ENCODE measurements at places on chromosomes 7 and 10.

GRCh38 chr10:125962200-125962599, 65.8 kb downstream of the FANK1 start:
- no peak for DNase-seq

- DNase-seq: peak; percentile 86
Measured at GRCh38 chr10:99779335-99779734, 3.1 kb upstream of the ABCC2 start.

- DNase-seq: no peak
Measured at GRCh38 chr7:65798111-65799075, 74.5 kb upstream of the VKORC1L1 start.

- no peak for DNase-seq
Measured at GRCh38 chr7:115087437-115087836, 165.5 kb downstream of the MDFIC start.

GRCh38 chr7:81616951-81617350, 152.9 kb downstream of the HGF start:
- no peak for DNase-seq

DNA sequence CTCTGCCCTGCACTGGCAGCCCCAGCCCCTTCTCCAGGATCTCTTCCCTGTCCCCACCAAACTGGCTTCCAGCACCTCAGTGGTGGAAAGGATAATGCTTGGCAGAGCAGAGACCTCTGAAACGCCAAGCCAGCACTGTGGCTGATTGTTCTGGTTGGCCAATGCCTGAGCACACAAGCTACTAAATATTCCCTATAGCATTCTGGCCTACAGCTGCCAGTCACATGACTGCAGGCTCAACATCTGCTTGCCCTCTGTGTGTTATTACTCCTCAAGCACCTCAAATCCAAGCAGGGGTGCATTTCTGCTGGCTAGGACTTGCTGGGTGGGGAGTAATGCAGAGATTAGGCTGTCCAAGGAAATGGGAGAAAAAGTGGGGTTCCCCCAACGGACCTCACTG, 6.1 kb downstream of the TBATA start:
- no peak for DNase-seq

GRCh38 chr10:69838853-69839252, 37.1 kb downstream of the COL13A1 start:
- DNase-seq: no peak

GRCh38 chr7:108413782-108414492, 42.3 kb downstream of the NRCAM start:
- no peak for DNase-seq

GRCh38 chr7:92880212-92881090, 44.1 kb upstream of the CDK6 start:
- DNase-seq: peak; percentile 18

DNA sequence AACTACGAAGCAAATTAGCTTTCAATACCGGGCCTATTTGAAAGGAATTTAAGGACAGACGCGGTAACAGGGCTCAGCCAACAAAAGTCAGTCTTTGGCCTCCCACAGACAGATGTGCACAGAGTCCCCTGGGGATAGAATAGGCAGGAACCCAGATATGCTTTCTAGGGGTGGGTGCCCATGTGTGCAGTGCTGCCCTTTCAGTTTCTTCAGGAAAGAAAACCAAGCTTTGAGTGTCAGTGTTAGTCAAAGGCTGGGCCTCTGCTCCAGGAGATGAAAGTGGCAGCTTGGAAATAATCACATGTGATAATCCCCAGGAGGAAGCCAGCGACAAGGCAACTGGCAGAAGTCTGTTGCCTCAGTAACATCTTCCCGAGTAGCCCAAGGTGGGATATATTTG, 43.8 kb upstream of the CSTF2T start:
- DNase-seq: no peak

DNA sequence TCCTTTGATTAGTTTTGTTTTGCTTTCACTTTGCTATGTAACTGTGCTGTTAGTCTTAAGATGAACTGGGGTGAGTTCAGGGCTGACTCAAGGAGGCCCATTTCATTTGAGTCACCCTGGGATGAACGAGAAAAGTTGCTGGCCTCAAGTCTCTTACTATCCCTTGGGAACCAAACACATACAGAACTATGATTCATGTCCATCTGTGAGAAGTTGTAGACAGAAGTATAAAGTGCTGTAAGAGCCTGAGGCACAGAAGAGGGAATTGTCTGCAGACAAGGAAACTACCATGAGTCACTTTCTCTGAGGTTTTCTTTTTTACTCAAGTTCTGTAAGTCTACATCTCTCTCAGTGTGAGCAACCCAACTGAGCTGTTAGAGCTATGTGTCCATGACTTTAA, 179.8 kb upstream of the CSTF2T start:
- peak; percentile 58 for DNase-seq

DNA sequence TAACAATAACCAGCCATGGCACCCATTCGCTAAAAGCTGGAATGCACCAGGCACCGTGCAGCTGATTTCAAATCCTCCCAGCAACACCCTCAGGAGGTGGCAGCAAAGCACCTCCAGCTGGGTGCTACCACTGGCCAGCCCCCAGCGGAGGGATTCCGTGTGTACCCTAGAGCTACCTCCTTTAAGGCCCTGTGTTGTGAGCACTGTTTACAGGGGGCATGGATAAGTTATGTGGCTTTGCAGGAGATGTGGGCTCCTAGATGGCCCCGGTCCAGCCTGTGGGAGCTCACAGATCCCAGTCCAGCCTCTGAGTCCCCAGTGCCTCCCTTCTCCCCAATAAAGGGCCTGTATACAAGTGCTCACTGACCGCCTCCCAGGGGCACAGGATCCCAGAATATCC, 27.1 kb downstream of the TNRC18 start:
- peak; percentile 38 for DNase-seq

GRCh38 chr10:49613165-49613881, 514 bp upstream of the CHAT start:
- DNase-seq: no peak

DNA sequence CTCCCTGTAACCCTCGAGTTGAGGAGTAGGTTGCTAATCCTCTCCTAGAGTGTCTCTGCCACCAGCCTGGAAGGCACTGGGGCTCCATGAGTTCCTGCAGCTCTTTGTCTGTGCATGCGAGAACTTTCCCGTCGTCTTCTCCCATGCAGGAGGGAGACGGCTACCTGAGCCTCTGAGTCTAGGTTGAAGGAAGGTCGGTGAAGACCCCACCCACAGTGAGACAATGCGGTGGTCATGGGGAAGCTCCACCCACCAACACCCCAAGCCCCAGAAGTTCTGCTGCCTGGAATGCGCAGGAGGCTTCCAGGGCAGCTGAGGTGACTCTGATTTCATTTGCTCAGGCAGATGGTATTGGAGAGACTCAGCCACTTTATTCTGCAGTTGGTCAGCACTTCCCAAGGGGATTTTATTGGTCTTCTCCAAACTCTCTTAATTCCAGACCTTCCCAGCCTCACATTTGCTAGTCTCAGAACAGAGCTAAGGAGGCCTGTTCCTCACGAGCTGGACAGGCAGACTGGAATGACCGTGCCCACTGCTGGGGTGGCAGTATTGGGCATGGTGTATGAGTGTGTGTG, 36.5 kb downstream of the PTPRE start:
- DNase-seq: no peak

DNA sequence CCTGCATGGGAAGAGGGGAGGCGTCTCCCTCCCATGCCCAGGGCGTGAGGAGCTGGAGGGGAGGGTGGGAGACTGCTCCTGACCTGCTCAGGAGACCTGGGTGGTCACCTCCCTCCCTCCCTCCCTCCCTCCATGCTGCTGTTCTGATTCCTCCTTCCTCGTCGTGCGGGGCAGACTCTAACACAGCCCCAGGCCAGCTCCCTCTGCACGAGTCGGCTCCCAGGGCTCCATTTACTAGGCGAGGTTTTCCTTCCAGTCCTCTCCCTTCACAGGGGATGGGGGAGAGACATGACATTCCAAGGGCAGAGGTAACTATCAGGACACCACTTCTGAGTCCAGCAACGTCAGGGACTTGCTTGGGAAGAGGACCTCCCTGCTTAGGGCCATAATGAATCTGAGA, 23.6 kb downstream of the VIPR2 start:
- DNase-seq: no peak

DNA sequence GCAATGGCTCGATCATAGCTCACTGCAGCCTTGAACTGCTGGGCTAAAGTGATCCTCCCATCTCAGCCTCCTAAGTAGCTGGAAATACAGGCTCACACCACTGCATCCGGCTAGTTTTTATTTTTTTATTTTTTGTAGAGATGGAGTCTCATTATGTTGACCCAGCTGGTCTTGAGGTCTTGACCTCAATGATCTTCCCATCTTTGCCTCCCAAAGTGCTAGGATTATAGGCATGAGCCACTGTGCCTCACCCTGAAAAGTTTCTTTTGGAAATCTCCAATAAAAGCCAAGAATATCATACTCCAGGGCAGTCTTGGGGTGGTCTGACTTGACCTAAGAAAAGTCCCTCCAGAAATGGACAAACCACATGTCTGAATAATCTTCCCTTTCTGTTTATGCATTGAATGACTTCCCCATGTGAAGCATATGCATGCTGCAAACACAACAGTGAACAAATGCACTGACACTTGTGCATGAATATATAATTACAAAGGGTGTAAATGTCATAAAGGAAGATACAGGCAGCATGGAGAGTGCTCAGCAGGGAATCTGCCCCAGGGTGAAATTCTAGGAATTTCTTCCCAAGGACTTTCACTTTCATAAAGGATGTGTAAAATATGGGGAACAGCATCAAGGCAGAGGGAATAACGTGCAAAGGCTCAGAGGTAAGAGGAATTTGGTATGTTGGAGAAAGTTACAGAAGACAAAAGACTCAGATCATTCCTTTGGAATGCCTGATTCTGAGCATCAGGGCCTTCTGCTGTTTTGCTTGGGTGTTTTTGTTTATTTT, 142.4 kb upstream of the LYZL1 start:
- no peak for DNase-seq

GRCh38 chr7:7639847-7640220, 718 bp upstream of the UMAD1 start:
- DNase-seq: peak; percentile 18

GRCh38 chr7:151511946-151512345, 7.7 kb downstream of the RHEB start:
- no peak for DNase-seq

DNA sequence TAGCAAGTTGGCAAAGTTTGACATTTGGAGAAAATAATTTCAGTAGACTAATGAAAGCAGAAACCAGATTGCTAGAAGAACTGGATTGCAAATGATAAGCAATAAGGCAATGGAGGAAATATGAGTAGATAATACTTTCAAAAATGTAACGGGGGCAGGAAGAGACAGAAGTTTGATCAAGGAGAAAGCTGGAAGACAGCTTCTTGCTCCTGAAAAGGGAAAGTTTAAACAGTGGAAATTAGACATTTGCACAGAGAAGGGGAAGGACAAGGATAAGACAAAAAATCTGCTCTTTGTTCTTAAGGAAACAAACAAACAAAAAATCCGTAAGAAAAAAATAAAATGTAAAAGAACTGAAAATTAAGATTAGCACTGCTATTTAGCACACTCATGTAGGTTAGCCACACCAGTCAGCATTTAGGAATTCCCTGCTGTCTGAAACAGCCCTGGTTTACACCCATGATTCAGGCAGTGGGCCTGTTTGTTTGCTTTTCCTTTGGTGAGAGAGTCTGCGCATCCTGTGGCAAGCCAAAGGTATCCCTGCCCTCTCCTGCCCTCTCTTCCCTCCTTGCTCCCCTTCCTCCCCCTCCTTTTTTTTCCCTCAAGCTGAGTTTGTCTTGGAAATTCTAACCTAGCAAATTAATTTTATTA, 104.3 kb upstream of the CAV2 start:
- DNase-seq: no peak

DNA sequence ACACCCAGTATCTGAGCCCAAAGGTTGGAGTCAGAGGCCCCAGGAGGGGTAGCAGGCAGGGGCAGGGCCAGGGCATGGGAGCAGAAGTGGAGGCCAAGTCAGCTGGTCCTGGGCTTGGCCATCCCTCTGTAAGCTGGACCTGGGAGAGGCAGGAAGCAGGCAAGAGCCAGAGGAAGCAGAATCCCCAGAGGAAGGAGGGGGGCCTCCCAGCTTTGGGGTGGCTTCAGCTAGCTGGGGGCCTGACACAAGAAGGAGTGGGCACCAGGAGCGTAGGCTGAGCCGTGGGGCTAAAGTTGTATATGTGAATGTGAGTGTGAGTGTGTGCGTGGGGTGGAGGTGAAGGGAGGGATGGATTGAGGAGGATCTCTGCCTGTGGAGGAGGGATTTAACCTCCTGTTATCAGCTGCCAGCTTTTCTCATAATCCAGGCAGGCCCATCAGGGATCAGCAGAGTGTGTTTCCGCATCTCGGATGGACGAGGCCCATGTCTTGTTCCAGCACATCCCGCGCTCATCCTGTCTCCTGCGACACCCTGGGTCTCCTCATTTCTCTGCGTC, 54.0 kb downstream of the NEURL1 start:
- no peak for DNase-seq

DNA sequence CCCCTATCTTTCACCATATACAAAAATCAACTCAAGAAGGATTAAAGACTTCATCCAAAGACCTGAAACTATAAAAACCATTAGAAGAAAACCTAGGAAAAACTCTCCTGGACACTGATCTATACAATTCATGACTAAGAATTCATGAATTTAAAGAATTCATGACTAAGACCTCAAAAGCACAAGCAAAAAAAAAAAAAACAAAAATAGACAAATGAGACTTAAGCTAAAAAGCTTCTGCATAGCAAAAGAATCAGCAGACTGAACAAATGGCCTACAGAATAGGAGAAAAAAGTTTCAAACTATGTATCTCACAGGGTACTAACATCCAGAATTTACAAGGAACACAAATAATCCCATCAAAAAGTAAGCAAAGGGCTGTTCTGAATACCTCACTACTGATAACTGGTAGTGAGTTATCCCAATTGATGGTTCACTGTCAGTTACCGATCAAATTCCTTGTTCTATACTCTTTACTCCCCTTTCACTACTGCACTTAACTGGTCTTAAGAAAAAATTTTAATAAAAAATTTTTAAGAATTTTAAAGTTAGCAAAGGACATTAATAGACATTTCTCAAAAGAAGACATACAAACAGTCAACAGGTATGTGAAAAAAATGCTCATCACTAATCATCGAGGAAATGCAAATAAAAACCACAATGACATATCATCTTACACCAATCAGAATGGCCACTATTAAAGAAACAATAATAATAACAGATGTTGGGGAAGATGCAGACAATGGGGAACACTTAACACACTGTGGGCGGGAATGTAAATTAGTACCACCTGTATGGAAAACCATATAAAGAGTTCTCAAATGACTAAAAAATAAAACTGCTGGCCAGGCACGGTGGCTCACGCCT, 33.2 kb downstream of the KMT2C start:
- DNase-seq: no peak

GRCh38 chr10:127151981-127152699, 44.3 kb downstream of the INSYN2A start:
- no peak for DNase-seq

- no peak for DNase-seq
Measured at GRCh38 chr7:27526131-27526530, 136.6 kb downstream of the HIBADH start.
